NAMALWA (cell line): ENCODE measurements at places on chromosomes 4 and X.

DNA sequence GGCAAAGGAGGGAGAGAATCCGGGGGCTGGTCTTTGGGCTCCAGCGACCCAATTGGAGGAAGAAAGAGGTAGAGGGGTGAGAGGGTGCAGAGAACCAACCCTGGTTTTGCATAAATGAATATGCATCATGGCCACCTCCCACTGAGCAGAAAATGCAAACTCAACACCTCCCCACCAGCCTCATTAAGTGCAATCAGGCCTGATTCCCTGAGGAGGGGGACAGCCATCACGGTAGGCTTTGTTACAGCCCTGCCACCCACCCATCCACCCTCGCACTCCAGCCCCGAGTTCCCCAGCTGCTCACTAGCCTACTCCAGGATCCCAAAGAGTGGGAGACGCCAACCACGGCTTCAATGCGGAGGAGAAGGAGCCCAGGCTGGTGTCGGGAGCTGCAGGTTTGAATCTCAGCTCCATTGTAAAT is 48.3 kb upstream of the MAN2B2 start:
- DNase-seq: peak; percentile 28

DNA sequence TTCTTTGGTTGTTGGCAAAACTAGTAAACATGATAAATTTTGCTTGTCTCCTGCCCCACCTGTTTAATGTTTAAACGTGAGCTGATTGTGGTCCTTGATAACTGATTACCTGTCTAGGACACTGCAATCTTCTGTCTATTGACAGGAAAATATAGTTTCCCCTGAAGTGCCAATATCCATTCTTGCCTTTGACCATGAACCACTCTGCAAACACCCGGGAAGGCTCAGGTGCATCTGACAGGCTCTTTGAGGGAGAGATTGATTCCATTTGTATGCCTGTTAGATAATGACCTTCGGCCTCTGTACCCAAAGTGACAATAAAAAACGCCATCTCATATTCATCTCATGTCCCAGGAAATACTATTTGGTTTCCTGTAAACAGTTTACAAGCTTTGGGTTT is 453.0 kb downstream of the CENPC start:
- DNase-seq: no peak

DNA sequence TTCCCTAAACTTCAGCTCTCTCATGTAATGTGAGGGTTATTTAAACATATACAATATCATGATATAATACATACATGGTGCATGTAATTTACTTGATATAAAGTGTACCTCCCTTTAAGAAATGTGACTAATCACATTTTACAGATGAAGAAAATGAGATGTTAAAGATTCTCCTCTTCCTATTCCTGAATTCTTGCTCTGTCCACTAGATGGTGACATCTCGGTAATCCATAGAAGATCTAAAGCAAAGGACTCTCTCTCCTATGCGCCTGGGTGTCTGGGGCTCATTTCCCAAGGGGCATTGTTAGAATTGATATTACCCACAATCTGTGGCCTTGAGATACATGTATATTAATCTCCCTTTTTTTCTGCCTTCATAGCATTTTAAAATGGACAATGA is 804.9 kb downstream of the RAB28 start:
- peak; percentile 9 for DNase-seq

DNA sequence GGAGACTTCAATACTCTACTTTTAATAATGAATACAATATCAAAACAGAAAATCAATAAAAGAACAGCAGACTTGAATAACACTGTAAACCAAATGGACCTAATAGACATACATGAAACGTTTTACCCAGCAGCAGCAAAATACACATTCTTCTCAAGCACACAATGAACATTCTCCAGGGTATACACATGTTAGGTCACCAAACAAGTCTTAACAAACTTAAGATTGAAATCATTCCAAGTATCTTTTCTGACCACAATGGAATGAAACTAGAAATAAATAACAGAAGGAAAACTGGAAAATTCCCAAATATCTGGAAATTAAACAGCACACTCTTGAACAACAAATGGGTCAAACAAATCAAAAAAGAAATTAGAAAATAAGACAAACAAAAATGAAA is 145.0 kb upstream of the CT83 start:
- no peak for DNase-seq
